ENCODE measurements at places on chromosomes 3 and 15.

DNA sequence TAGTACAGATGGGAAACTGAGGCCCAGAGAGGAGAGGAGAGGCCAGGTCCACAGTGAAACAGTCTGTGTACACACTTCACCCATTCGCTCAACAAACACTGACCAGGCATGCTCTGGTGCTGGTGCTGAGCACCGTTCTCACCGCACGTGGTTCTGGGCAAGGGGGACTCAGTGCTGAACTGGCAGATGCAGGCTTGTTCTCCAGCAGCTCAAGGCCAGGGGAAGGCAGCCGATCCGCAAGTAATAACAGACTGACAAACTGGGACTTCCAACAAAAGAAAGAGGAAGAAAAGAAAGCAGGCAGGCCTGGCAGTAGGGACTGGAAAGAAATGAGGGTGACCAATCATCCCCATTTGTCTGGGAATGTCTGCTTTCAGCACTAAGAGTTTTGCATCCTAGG lies 25.6 kb upstream of the LINGO1 start:
- no peak for DNase-seq

- no peak for DNase-seq
Measured at GRCh38 chr3:60445446-60445845, 805.8 kb downstream of the FHIT start.

- DNase-seq: no peak
Measured at GRCh38 chr15:80970658-80971057, 19.0 kb downstream of the MESD start.

DNA sequence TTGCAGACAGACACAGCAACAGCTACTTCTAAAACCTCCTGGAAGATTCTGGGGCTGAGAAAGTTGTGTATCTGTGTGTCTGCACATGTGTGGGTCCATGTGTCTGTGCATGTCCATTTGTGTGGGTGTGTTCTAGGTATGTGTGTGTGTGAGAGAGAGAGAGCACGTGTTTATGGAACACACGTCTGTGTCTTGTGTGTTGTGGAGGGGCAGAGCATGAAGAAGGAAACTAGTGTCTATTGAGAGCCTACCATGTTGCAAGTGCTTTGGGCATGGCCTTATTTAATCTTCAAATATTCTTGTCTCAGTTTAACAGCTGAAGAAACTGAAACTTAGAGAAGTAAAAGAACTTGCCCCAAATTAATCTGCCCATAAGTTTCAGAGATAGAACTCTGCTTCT lies 327.5 kb downstream of the UACA start:
- no peak for DNase-seq

GRCh38 chr3:66355394-66355793 lies 134.6 kb downstream of the SLC25A26 start:
- no peak for DNase-seq

DNA sequence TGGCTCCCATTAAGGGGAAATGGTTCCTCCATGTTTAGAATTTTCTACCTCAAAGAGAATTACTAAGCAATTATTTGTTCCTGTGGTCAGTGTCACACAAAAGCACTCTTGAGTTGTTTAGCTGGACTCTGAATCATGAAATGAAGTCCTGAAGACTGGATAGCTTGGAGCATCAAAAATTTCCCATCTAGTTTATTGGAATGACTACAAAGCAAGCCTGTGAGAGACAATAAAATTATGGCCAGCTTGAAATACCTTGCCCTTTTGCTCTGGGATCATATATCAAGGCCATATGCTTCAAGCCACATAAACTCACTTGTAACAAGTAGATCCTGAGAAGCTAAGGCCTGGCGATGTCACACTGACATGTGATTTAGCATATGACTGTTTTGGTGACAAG lies 292.3 kb downstream of the TIGIT start:
- DNase-seq: no peak

GRCh38 chr15:92524874-92525565 lies 130.6 kb downstream of the FAM174B start:
- DNase-seq: no peak

GRCh38 chr3:174346141-174346540 lies 513.0 kb upstream of the NAALADL2 start:
- DNase-seq: no peak

DNA sequence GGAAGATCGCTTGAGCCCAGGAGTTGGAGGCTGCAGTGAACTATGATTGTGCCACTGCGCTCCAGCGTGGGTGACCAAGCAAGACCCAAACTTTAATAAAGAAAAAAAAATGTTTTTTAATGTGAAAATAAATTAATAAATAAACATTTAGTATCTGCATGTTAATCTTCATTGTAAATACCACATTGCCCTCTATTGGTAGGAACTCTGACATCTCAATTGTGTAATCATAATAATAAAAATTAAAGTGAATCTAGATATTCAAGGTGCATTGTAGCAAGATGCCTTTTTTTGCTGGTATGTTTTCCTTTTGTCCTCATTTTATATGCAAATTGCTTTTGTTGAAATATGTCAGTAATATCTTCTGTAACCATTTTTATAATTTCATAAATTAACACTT lies 95.0 kb upstream of the LIMD1 start:
- DNase-seq: no peak

DNA sequence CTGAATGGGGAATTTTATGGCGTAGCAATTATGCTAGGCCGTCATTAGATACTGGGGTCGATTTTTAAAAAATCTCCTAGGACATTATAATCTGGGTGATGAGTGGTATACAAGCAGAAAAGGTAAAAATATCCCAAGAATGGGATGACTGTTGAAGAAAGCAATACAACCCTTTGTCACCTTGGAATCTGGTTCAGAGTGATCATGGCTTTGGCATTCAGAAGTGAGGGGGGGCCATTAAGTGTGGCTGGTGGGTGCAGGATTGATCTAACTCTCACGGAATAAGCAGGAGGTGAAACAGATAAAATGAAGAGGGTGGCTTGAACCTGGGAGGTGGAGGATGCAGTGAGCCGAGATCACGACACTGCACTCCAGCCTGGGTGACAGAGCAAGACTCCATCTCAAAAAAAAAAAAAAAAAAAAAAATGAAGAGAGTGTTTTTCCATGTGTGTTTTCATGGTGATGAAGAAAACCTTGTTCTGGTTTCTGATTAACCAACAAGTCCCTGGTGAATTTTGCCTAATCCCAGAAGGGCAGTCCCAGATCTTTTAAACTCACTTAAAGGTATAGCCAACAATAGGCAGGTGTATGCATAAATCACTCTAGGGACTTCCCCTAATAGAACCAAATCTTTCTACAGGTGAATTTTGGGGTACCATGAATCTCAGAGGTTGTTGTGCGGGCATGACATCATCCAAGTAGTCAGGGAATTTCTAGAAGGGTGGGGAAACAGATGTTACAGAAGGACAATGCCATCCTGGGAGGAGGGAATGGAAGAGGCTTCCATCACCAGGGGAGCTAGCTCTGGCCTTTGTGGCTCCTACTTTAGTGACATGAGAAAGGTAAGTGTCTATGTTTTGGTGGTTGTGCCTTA lies 3.1 kb upstream of the RAD54L2 start:
- DNase-seq: no peak

DNA sequence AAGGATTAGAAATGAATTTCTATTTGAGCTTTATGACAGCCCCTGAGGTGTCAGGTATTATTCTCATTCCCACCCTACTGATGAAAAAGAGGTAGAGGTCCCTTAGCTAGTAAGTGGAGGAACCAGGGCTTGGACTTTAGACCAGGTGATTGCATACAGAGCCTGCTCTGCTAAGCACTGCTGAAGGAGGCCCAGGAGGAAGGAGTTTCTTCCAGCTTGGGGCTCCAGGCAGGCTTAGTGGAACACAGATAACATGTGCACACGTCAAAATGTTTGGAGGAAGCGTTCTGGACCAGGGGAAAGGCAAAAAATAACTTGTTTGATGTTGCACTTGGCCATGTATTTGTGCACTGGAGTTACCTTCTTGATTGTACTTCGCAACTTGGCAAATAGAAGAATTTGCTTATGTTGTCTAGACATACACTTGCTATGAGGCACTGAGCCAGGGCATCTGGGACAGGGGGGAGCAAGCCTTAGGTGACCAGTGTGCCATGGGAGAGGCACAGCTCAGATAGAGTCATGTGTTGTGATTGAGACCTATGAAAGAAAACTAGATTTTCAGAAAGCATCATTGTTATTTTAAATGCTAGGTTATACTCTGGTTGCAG lies 22.4 kb downstream of the IFT122 start:
- no peak for DNase-seq

- DNase-seq: no peak
Measured at GRCh38 chr3:174197416-174197815, 661.7 kb upstream of the NAALADL2 start.

DNA sequence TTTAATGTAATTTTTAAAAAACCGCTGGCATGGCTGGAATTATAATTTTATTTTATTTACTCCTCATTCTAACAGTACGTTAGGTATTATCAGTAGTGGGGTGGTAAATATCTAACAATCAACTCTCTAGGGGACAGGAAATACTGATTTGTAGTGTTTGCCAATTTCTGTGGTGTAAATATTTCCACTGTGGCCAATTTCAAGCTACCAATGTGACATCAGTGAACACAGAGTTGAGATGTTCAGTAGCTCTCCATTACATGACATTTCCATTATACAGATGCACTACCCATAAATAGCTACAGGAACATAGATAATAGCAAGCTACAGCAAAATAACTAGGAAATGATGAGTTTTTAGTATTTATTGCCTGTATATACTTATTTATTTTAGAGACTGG lies 10.0 kb upstream of the ARL8B start:
- no peak for DNase-seq

GRCh38 chr15:85554852-85555521 lies 174.6 kb downstream of the AKAP13 start:
- no peak for DNase-seq

GRCh38 chr15:80743189-80743833 lies 35.9 kb upstream of the CEMIP start:
- DNase-seq: no peak

DNA sequence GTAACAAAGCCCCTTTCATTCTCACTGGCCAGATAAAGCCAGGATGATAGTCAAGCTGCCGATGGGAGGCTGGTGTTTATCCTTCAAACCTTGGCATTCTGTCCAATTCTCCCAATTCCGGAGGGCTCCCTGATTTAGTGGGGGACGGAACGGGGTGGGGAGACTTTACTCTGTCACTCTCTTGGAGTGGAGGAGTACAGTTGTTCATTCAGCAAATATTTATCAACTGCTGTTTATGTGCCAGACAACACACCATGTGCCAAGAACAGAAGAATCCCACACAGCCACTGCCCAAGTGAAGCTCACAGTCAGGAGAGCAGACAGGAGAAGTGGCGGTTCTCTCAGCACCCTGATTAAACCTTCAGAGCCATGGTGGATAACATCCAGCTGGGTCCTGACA lies 63.3 kb downstream of the WNT5A start:
- DNase-seq: no peak

- DNase-seq: no peak
Measured at GRCh38 chr3:5312290-5312689, 124.8 kb downstream of the EDEM1 start.

DNA sequence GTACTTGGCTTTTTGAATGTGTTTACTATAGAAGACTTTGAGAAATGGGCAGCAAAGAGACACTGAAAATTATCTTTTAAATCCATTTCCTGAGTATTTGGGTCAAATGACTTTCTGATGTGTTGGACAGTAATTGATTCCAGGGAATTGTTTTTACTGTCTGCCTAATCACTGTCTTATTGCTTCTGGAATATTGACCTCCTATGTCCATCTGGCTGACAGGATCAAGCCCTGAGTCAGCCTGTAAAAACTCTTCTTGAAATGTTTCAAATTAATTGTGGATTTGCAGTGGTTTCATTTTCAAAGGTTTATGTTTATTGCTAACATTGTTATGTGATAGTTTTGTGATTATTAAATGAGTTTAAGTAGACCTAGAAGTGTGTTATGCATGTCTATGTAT lies 50.6 kb upstream of the MLF1 start:
- DNase-seq: no peak

GRCh38 chr15:40081691-40082194 lies 26.9 kb downstream of the BMF start:
- DNase-seq: no peak

- peak; percentile 10 for DNase-seq
Measured at GRCh38 chr15:42056934-42057798, 36.3 kb upstream of the PLA2G4E start.

- DNase-seq: no peak
Measured at GRCh38 chr3:66980791-66981190, 17.3 kb upstream of the KBTBD8 start.

DNA sequence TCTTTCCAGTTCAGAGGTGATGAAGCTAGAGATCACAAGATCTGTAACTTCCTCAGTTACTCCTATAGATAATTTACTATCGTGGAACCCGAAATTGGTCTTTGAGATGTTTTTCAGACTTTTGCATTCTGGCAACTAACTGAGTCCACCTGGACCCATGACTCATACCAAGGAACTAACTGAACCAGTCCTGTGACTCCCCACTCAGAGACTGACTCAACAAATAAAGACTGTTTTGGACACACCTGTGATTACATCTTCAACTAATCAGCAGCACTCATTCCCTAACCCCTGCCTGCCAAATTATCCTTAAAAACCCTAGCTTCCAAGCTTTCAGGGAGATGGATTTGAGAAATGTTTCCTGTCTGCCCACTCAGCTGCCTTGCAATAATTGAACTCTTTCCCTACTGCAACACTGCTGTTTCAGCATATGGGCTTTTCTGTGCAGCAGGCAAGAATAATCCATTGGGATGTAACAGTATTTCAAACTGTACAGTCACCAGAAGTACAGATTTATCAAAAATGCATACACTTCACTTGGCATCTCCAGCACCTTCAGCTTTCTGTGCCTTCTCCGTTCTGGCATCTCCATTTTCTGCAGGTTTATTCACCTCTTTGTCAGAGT lies 57.7 kb downstream of the GATM start:
- no peak for DNase-seq

DNA sequence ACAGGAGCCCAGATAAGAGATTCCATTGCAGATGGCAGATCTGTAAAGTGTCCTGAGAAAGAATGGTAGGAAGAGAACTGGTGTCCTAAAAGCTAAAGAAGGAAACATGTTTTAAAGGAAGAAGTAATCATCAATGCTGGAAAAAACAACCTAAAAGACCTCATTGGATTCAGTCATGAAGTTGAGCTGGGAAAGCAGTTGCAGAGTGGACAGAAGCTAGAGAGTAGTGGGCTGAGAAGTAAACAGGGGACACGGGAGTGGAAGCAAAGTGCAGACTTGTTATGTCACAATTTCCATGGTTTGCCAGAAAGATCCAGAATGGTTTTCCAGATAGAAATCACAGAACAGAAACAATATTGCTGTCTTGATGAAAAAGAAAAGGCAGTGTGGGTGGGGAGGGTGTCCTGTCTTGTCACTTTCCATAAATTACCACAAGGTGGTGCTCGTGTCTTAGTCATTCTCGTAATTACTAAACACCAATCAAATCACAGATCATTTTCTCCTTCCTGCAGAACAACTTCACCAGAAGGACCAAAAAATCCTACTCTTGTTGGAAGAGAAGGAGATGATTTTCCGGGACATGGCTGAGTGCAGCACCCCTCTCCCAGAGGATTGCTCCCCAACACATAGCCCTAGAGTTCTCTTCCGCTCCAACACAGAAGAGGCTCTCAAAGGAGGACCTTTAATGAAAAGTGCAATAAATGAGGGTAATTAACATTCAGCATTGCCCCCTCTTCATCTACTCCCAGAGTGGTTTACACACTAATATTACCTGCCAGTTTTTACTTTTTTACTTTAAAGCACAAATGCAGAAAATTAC lies 64.5 kb downstream of the KLHL25 start:
- DNase-seq: no peak

GRCh38 chr15:98067339-98067738 lies 106.8 kb downstream of the ARRDC4 start:
- DNase-seq: no peak
